ENCODE measurements at places on chromosomes 4 and X. TPM values are rescaled to one million over a fixed set of nuclear protein-coding genes. Genes with fewer than 3 reads are reported as not detected.

Gene PCDH10
- polyA plus RNA-seq: 16.7 TPM

Gene FGD1
- 11.9 TPM for polyA plus RNA-seq

Gene MAGEA8
- polyA plus RNA-seq: not detected

Gene IGFBP7
- 122 TPM for polyA plus RNA-seq

Gene KLHL34
- polyA plus RNA-seq: not detected

Gene NPNT
- polyA plus RNA-seq: 233 TPM

Gene CSN2
- polyA plus RNA-seq: not detected

Gene ARX
- polyA plus RNA-seq: 0.29 TPM

Gene ENAM
- 0.64 TPM for polyA plus RNA-seq

Gene KDM5C
- polyA plus RNA-seq: 74.5 TPM

Gene ITIH6
- polyA plus RNA-seq: not detected

Gene CDS1
- 11.0 TPM for polyA plus RNA-seq

Gene ARHGAP4
- 10.3 TPM for polyA plus RNA-seq

Gene GAGE13
- polyA plus RNA-seq: not detected

Gene FAAH2
- 5.4 TPM for polyA plus RNA-seq
